ENCODE measurements at places on chromosomes 7 and 10.

DNA sequence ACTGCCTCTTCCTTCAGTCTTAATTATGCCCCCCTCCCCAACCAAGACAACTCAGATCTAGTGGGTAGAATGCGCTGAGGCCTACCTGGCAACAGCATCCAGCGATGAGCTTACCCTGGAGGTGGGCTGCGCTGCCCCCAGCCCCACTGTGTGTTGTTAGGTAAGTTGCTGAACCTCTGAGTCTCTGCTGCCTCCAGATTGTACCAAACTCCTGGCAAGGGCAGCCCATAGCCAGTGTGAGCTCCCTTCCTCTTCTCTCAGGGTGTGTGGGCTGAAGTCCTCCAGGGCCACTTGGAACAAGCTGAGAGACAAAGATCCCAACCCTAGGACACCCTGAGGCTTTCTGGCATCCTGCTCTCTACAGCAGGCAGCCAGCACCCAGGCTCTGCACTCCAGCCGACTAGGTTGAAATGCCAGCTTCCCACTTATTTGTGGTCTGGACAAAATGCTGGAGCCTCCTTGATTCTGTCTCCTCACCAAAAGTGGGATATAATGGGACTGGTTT is 135.3 kb downstream of the ARHGAP22 start:
- no peak for DNase-seq

- DNase-seq: no peak
Measured at GRCh38 chr10:72730479-72730878, 38.5 kb downstream of the MCU start.

GRCh38 chr7:12570168-12570533 is 369 bp upstream of the SCIN start:
- DNase-seq: no peak

DNA sequence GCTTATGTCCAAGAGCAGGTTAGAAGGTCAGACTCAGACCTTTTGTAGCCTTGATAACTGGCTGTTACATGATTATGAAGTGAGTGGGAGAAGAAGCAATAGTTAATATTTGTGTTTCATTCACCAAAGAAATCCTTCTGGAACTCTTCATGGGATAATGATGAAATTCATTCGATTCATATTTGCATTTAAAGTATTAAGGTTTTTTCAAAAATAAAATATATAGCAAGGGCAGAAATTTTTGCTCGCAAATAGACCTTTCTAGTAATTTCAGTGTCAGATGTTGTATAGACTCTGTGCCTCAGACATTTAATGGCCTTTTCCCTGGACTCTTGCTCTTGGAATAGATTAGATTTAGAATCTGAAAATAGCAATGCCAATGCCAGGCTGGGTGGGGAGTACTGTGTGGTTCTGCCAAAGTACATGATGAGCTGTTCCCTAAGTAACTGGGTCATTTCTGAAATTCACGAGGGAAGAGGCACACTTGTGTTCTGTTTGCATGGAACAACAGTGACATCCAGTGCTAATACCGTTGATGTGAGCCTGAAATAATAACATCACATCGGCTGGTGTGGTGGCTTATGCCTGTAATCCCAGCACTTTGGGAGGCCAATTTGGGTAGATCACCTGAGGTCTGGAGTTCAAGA is 119.2 kb downstream of the MBL2 start:
- DNase-seq: no peak

DNA sequence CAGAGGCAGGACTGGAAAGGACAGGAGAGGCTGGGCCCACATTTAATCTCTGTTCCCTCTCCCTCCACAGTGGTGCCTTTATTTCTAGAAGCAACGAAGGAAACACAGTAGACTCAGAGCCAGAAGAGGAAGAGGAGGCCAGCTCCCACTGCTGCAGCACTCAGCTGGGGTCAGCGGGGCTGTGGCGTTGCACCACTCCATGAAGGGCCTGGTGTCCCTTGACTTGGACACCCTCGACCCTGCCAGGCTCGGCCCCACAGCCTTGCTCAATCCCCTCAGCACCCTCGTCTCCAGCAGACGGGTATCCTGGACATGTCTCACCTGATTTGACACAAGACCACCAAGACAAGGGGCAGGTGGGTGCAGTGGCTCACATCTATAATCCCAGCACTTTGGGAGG is 38.8 kb downstream of the PRKAG2 start:
- DNase-seq: no peak

DNA sequence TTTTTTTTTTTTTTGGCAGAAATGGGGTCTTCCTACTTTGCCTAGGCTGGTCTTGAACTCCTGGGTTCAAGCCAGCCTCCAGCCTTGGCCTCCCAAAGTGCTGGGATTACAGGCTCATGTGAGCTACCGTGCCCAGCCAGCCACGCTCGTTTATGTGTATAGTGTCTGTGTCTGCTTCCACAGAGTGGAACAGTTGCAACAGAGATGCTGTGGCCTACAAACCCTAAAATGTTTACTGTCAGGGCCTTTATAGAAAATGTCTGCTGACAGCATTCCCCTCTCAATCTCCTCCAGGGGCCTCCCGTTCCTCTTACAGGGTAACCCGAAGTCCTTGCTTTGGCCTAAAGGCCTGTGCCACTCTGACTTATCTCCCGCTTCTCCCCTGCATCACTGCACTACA is 87.6 kb upstream of the LEP start:
- DNase-seq: no peak

DNA sequence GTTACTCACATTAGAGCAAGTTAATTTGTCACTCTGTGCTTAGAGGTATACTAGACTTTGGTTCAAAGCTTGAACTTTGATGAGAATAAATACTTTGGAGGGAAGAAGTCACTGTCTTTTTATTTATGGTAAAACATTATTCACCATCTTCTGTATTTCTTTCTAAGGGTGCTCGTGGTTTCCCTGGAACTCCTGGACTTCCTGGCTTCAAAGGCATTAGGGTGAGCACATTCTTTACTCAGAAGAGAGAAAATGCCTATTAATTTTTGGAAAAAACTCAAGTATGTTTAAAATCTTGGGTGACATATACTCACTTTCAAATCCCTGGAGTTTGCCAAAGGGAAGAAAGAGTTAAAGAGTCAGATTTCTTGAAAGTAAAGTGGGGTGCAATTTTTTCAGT is 10.8 kb downstream of the COL1A2 start:
- no peak for DNase-seq

Measured in stimulated activated CD8-positive, alpha-beta memory T cell treated with anti-CD3 and anti-CD28 coated beads, Interleukin-7, amount 100 ng/mL, for 48 hours (primary cell).